ENCODE measurements at places on chromosomes 16 and 17.

DNA sequence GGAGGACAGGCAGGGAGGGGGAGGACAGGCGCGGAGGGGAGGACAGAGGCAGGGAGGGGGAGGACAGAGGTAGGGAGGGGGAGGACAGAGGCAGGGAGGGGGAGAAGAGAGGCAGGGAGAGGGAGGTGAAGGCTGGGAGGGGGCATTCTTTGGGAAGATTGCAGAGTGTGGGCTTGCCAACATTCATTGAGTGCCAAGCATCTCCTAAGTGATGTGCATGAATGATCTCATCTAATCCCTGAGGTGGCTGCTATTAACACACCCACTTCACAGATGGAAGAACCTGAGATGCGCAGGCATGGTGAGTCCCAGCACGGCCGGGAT lies 58.3 kb downstream of the NT5M start:
- no peak for DNase-seq

GRCh38 chr17:17180141-17180603 lies 26.0 kb downstream of the PLD6 start:
- no peak for DNase-seq

DNA sequence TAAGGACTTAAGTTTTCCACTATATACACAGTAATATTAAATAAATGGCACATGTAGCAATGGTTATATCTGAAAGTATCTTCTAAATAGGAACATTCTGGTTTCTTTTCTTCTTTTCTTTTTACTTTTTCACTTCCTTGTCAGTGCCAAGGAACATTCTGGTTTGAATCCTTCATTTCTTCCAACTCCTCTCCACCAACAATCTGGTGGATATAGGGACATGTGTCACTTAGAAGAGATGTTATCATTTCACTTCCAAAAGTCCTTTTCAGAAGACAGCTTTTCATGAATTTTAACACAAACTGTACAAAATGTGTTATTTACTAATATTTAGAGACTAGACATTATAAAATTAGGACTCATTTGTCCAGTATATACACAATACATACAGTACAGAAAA lies 7.9 kb upstream of the GOT2 start:
- no peak for DNase-seq

GRCh38 chr17:32356750-32357149 lies 6.8 kb downstream of the ZNF207 start:
- no peak for DNase-seq

DNA sequence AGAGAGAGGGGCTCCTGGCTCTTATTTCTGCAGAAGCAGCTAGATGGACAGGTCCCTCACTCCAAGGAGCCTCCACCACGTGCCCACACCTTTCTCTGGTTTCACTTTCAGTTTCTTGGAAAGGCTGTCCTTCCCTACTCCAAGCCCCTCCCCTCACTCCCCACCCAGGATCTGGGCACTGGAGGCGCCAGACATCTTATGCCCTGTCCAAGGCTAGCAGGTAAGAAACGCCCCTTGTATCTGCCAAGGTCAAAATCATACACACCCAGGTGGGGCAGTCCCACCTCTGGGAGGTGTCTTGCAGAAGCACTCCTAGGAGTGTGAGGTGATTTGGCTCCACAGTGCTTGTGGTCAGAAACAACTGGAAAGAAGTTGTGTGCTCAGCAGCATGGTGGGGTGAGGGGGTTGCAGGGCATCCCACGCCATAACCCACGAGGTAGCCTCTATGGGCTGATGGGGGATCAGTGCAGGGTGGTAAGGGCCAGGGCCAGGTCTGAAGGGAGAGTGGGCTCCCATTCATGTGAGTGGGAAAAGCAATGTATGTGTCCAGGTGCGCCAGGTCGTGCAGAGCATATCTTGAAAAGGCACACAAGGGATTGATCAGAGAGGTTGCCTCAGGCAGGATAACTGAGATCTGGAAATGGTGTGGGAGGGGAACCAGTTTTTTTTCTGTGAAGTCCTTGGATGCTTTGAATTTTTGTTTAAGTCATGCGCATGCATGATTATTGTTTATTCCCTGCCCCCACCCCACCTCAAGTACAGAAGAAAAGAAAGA lies 31.8 kb upstream of the PRM1 start:
- no peak for DNase-seq

- DNase-seq, result no peak
These were observed 289.0 kb upstream of the AXIN2 start for GRCh38 chr17:65850486-65850885.

DNA sequence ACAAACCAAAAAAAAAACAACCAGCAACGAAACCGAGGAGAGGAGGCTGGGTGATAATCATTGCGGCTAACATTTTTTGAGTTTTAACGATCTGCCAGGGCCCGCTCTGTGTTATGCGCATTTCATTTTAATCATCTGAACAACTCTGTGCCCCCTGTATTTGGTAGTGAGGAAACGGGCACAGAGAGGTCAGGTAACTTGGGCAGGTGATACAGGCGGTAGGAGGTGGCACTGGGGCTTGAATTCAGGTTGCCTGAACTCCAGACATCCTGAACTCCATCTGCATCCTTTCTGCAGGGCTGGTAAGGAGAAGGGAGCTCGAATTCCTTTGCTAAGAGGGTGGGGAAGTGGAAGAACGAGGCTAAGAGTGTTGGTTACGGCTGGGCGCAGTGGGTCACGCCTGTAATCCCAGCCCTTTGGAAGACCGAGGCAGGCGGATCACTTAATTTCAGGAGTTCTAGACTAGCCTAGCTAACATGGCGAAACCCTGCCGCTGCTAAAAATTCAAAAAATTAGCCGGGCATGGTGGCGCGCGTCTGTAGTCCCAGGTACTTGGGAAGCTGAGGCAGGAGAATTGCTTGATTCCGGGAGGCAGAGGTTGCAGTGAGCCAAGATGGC lies 1.1 kb downstream of the CLUAP1 start:
- no peak for DNase-seq

GRCh38 chr17:48791128-48792032 lies 25.6 kb downstream of the TTLL6 start:
- no peak for DNase-seq

GRCh38 chr16:69799611-69800031 lies 37.5 kb downstream of the WWP2 start:
- no peak for DNase-seq

DNA sequence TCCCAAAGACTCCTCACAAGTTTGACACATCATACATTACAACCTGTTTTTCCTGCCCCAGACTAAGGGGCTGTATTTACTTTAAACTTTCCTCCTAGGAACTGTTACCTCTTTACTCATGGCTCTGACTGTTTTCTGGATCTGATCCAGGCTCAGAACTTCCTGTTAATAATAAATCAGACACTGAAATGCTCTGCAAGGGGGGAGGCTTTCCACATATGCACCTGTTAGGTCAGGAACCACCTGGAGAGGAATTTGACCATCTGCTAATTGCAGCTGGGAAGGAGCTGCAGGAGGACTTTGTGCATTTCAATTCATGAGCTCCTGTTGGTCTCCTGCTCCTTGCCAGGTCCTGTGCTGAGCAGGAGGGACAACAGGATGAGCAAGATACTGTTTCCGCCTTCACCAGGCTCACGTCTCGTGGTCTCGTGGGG lies 476.9 kb upstream of the CDH5 start:
- no peak for DNase-seq

GRCh38 chr17:78748730-78749317 lies 33.2 kb downstream of the CYTH1 start:
- DNase-seq, result no peak

GRCh38 chr17:75854101-75854748 lies 910 bp downstream of the WBP2 start:
- no peak for DNase-seq

GRCh38 chr17:73657473-73658116 lies 13.3 kb upstream of the SDK2 start:
- DNase-seq, result no peak

- DNase-seq, result no peak
These were observed 28.6 kb upstream of the PAFAH1B1 start for GRCh38 chr17:2564877-2565276.

- no peak for DNase-seq
These were observed 2.3 kb downstream of the HOXB4 start for GRCh38 chr17:48575673-48576478.

DNA sequence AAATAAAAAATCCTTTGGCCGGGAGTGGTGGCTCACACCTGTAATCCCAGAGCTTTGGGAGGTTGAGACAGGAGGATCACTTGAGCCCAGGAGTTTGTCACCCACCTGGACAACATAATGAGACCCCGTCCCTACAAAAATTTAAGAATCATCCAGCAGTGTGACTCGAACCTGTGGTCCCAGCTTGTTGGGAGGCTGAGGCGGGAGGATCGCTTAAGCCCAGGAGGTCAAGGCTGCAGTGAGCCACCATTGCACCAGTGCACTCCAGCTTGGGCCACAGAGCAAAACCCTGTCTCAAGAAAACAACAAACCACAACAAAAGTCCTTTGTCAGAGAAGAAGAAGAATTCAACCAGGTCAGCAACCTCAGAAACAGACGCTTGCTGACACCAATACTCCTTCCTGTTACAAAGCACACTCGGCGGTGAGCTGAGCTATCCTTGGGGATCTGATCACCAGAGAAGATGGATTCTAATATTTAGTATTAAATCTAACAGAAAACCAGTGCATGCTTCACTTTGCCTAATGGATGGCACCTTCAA lies 12.9 kb upstream of the PVALEF start:
- DNase-seq, result no peak

Measured in activated B cell treated with CpG ODN at 0.5 μM for 24 hours (primary cell).